ENCODE measurements at places on chromosomes 5 and 9.

DNA sequence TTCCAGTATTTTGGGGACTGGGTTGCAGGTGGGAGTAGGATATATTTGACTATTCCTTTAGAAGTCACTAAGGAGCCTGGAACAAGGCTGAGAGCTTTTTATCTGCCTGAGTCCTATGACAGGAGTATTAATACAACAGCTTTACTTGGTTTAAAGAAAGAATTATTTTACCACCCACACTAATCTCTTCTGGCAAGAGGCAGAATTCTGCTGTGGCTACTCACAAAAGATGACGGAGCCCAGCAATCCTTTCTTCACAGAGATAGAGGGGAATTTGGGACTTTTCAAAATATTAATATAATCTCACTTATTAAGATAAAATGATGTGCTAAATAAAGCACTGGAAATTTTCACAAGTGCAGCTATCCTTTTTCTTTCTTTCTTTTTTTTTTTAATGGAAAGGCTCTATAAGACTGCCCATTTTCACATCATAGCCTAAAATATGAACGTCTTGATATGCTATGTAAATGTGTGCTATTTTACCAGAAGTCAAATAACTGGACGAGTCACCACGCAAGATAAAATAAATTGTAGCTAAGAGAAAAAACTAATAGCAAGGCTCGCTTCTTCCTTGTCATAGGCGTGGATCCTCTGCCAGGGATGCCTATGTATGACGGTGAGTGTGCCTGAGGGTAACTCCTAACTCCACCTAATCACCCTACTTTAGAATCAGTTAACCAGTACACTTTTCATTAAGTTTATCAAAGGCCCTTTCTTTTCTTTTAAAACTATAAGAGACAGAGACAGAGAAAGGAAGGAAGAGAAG, 76.3 kb downstream of the ZNF608 start:
- no peak for DNase-seq

- DNase-seq: no peak
Measured at GRCh38 chr5:98556712-98557111, 216.8 kb upstream of the RGMB start.

- no peak for DNase-seq
Measured at GRCh38 chr9:85554349-85554748, 187.4 kb downstream of the AGTPBP1 start.

GRCh38 chr9:125375820-125376219, 114.2 kb downstream of the GAPVD1 start:
- DNase-seq: no peak

DNA sequence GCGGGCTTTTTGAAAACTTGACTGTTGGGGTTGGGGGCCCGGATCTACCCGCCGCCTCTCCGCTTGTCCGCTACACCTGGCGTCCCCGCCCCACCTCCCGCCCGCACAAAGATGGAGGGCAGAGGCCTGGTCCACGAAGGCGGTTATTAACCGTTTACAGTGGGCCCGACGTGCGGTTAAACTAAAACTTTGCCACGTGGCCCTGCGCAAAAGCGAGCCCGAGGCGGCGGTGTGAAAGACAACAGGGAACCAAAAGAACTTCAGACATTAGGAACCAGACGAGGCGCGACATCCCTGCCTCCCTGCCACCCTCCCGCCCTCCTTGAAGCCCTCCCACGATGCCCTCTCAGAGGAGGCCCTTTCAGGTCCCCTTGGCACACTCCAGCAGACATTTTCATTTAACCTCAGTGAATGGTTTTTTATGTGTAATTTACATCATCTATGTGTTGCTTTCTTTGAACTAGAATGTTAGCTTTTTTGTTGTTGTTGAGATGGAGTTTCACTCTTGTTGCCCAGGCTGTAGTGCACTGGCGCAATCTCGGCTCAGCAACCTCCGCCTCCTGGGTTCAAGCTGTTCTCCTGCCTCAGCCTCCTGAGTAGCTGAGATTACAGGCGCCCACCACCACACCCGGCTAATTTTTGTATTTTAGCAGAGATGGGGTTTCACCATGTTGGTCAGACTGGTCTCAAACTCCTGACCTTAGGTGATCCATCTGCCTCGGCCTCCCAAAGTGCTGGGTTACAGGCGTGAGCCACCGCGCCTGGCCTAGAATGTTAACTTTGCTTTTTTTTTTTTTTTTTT, 999 bp upstream of the HNRNPA0 start:
- DNase-seq: no peak

- no peak for DNase-seq
Measured at GRCh38 chr9:33858423-33858822, 41.5 kb downstream of the UBE2R2 start.

- no peak for DNase-seq
Measured at GRCh38 chr9:81519816-81520495, 169.4 kb downstream of the TLE1 start.

- no peak for DNase-seq
Measured at GRCh38 chr5:76720988-76721569, 5.2 kb downstream of the F2R start.

- DNase-seq: no peak
Measured at GRCh38 chr5:68730220-68730978, 363.4 kb upstream of the SLC30A5 start.

GRCh38 chr5:146032911-146033310, 72.5 kb downstream of the PLAC8L1 start:
- no peak for DNase-seq

GRCh38 chr5:74864823-74865222, 1.4 kb downstream of the FAM169A start:
- DNase-seq: no peak

- DNase-seq: no peak
Measured at GRCh38 chr5:125713109-125713805, 710.0 kb upstream of the GRAMD2B start.

Measured in stimulated activated CD8-positive, alpha-beta memory T cell treated with anti-CD3 and anti-CD28 coated beads, Interleukin-15, amount 100 ng/mL, for 1 hour (primary cell).